Hematopoietic multipotent progenitor cell treated with erythropoietin and hydrocortisone succinate and interleukin-3 and kit ligand, for 6 days (in vitro differentiated cells): ENCODE measurements at places on chromosomes 6 and 20.
A peak's percentile ranks its signal among the peaks of the same experiment; 100 is the strongest.

DNA sequence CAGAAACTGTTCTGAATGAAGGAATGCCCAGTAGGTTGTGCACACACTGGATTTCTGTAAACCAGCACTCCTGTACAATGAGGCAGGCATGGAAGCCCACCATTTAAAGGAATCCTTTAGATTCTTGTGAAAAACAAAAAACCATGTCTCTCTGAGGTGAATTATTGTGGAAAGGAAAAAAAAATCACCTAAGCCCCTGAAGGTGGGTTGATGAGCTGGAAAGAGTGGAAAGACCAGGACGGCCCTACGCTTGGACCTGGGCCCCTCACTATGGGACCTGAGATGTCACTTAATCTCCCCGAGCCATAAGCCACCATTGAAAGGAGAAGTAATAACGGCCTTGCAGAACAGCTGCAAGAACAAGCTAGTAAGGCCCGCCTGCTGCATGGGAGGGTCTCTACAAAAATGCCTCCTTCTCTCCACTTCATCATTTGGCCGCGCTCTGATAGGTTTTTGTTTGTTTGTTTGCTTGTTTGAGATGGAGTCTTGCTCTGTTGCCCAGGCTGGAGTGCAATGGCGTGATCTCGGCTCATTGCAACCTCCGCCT, 68.8 kb downstream of the RAB44 start:
- no peak for DNase-seq

GRCh38 chr6:37848371-37848770, 28.8 kb downstream of the ZFAND3 start:
- DNase-seq: no peak

DNA sequence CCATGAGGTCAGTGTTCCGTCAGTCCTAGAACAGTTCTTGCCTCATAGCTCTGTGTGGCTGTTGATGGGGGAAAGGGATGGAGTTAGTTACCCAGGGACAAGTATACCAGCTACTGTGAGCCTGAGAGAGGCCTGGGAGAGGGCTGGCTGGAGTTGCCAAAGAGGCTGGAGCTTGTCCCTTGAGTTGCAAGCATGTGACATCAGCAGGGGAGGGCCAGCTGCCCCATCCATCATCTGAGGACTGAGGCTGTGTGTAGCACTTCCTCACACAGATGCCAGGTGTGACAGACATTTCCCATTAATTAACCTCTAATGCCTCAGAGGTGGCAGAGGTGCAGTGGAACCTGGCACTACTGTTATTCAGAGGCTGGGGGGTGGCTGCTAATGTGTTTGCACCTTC, 131.6 kb downstream of the PHACTR3 start:
- DNase-seq: no peak

GRCh38 chr6:115583290-115583689, 477.4 kb downstream of the FRK start:
- no peak for DNase-seq

- no peak for DNase-seq
Observed at GRCh38 chr6:143691155-143691554, 13.4 kb downstream of the PHACTR2 start.

DNA sequence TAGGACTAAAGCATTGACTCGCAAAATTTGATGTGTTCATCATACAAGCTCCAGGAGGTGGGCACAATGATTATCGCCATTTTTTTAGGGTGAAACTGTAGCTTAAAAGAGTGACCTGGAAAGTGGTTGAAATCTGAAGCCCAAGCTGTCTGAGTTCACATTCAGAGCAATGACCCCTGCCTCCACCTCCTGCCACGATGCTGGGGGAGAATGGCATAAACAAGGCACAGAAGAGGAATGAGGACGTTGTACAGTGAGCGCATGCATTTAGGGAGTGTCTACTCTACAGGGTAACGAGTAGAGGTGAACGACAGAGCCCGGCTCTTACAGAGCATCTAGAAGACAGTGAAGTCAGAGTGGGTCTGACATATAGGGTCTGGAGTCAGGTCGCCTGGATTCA, 37.2 kb downstream of the CNKSR3 start:
- no peak for DNase-seq

- peak; percentile 79 for DNase-seq
Observed at GRCh38 chr20:3218307-3218988, 9.2 kb downstream of the ITPA start.

- no peak for DNase-seq
Observed at GRCh38 chr20:15759594-15759993, 813.7 kb downstream of the KIF16B start.

- DNase-seq: no peak
Observed at GRCh38 chr20:64095927-64096326, 11.4 kb downstream of the NPBWR2 start.

- no peak for DNase-seq
Observed at GRCh38 chr6:45415788-45416518, 38.2 kb upstream of the SUPT3H start.

DNA sequence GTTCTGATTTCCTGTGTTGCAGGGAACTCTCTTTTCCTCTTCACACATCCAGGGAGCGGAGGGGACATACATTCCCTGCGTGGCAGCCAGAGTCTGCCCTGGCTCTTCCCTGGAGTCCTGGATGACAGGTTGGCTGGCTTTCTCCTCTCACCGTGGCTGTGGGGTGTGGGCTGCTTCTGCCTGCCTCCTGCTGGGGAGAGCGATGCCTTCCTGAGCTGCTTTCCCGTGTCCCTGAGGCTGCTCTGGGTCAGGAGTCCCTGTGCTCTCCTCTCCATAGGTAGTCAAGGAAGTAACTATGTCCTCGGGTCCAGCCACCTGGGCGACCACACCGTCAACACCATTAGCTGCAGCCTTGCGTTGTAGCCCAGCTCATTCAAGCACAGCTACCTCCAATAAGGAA, 451.7 kb downstream of the QKI start:
- no peak for DNase-seq

- DNase-seq: no peak
Observed at GRCh38 chr20:14915356-14915755, 577.9 kb upstream of the FLRT3 start.

DNA sequence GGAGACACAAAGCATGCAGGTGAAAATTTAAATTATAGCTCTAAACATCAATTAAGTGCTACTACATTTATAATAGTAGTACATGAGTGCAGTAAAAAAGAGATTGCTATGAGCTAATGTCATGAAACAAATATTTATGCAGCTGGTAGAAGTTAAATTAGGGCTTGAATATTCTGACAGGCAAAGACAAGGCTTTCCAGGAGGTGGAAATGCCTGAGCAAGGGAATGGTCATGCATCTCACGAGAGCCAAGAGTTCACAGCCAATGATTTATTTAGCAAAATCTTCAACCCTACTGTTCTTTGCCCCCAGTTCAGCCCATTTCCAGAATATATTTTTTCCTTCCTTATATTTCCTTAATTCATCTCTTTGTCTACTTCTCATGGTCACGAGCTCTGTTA, 128.9 kb downstream of the HIVEP2 start:
- DNase-seq: no peak
